NCI-H2029 (cell line): ENCODE measurements at places on chromosomes 12 and 14.

- no peak for DNase-seq
Measured at GRCh38 chr14:74324931-74325361, 22.2 kb upstream of the ABCD4 start.

GRCh38 chr14:49581209-49582112 lies 4.7 kb downstream of the RPS29 start:
- DNase-seq, result no peak

DNA sequence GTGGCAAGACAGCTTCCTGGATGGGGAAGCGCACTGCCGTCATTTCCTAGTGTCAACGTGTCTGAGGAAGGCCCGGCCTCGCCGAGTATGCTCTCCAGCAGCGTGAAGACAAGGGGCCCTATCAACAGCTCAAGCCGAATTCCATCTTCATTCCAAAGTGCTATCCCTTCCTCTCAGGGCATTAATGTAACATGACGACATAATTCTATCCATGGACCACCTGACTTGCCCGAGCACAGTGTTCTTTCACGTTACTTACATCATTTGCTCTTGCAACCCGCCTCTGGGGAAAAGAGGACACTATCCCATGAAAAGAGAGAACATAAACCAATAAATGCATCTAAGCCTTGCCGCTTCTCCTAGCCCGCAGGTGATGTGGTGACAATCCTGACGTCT lies 22.9 kb downstream of the CCDC92 start:
- no peak for DNase-seq

- DNase-seq, result no peak
Measured at GRCh38 chr14:61438497-61438859, 117.1 kb downstream of the PRKCH start.

DNA sequence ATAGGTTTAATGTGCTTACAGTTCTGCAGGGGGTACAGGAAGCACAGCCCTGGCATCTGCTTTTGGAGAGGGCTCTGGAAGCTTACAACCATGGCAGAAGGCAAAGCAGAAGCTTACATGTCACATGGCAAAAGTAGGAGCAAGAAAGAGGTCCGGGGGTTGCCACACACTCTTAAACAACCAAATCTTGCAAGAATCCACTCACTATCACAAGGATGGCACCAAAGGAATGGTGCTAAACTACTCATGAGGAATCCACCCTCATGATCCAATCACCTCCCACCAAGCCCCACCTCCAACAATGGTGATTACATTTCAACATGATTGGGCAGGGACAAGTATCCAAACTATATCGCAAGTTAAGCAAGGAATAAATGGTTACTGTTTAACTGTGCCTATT lies 255.8 kb upstream of the AVPR1A start:
- no peak for DNase-seq

DNA sequence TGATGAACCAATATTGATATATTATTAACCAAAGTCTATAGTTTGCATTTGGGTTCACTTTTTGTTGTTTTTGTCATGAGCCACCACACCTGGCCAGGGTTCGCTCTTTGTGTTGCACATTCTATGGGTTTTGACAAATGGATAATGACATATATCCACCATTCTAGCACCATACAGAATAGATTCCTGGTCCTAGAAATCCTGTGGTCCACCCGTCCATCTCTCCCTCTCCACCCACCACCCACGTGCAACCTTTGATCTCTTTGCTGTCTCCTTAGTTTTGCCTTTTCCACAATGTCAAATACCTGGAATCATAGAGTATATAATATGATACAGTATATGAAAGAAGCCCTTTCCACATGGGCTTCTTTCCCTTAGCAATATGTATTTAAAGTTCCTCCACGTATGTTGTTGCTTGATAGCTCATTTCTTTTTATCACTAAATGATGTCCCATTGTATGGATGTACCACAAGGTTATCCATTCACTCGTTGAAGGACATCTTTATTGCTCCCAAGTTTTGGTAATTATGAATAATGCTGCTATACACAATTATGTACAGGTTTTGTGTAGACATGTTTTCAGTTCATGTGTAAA lies 7.4 kb downstream of the RPL6 start:
- no peak for DNase-seq

GRCh38 chr12:110766311-110767154 lies 23.8 kb upstream of the PPP1CC start:
- DNase-seq, result no peak

GRCh38 chr12:44317651-44318126 lies 481.8 kb downstream of the TMEM117 start:
- no peak for DNase-seq

DNA sequence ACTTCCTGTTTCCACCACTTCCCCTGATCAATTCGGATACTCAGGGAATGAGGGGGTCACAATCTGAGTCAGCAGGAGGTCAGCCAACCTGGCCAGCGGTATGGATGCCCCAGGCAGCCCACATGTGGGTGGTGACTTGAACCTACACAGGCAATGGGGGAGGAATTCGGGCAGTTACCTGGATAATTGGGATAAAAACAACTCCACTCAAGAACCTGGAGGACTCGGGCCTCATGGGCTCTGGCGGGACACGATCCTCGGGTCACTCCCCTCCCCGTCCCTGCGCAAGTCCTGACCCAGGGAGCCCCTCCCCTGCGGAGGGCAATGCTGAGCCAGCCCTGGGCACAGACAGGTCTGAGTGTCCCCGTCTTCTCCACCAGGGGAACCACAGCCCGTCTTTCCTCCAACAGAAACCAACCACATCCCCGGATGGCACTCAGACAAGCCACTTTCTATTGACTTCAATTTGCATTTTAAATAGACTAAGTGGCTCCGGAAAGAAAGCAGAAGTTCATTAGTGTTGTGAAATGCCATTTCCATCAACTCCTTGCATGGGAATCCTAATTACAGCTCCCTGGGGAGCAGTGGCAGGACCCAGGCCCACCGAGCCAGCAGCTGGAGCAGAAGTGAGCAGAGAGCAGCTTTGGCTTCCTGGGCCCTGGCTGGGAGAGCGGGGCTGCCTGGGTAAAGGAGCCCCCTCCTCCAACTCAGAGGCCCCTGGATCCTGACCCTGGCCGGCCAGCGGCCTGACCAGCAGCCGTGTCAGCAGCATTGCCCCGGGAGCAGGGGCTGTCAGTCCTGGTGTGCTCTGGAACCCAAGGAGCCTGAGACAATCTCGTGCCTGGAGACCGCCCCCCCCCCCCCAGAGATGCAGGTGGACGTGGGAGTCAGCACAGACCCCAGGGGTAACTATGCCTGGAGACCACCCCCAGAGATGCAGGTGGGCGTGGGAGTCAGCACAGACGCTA lies 374.1 kb downstream of the ADGRD1 start:
- DNase-seq, result no peak

GRCh38 chr14:99554184-99554583 lies 49.8 kb downstream of the CCDC85C start:
- no peak for DNase-seq

GRCh38 chr12:64039281-64039871 lies 182.7 kb downstream of the KICS2 start:
- peak; percentile 58 for DNase-seq

DNA sequence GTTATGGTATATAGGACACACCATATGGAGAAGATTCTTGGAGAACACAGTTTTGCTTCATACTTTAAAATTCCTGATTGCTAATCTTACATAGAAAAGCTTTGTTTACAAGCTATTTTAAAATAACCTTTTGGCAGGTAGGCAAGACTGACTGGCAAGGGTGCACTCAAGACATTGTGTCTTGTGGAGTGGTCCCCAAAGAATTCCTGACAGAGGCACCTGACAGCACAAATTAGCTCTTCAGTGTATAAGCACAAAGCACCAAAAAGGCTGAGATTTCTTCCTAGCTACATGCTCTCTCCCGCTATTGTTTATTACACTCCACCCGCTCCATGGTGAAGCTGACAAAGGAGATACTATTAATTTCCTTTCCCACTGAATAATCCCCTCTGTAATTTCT lies 139.4 kb downstream of the MON2 start:
- DNase-seq, result no peak

DNA sequence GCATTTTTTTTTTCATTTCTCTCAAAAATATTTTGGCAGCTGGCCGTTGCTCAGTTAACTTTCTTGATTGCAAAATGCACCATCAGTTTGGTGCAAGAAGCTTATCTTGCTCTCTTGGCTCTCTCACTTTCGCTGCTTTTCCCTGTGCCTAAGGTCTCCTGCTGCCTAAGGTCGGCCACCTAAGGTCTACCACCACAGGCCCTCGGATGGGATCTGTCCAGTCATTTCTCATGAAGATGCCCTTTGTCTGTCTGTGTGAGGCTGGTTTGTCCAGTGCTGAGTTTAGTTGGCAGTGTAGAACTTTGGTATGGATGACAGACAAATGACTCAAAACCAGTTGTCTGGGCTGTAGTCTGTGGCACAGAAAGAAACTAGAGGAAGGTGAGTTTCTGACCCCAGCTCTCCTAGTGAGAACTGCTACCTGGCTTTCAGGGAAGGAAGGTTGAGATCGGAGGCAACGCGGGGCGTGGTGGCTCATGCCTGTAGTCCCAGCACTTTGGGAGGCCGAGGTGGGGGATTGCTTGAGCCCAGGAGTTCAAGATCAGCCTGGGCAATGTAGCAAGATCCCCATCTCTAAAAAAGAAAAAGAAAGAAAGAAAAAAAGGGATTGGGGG lies 2.6 kb downstream of the MLXIP start:
- DNase-seq, result no peak

GRCh38 chr14:100867631-100868315 lies 35.7 kb downstream of the RTL1 start:
- no peak for DNase-seq

DNA sequence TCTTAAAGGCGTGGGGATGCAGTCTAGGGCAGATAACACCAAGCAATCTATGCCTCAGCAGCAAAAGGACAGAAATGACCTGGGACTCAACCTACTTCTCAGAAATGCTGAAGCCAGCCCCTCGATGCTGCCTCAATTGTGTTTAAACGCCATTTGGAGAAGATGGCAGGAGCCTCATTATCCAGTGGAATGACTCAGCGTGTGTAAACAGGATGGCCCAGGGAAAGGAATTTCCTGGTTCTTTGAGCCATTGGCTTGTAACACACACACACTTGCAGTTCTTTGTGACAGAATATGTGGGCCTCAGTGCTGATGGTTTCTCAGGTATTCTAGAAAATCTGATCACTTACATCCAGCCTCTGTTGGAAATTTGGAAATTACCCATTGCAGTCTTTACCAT lies 154.3 kb downstream of the NTF3 start:
- DNase-seq, result no peak
